Effector memory CD4-positive, alpha-beta T cell (primary cell): ENCODE measurements at places on chromosomes 16 and 17.

DNA sequence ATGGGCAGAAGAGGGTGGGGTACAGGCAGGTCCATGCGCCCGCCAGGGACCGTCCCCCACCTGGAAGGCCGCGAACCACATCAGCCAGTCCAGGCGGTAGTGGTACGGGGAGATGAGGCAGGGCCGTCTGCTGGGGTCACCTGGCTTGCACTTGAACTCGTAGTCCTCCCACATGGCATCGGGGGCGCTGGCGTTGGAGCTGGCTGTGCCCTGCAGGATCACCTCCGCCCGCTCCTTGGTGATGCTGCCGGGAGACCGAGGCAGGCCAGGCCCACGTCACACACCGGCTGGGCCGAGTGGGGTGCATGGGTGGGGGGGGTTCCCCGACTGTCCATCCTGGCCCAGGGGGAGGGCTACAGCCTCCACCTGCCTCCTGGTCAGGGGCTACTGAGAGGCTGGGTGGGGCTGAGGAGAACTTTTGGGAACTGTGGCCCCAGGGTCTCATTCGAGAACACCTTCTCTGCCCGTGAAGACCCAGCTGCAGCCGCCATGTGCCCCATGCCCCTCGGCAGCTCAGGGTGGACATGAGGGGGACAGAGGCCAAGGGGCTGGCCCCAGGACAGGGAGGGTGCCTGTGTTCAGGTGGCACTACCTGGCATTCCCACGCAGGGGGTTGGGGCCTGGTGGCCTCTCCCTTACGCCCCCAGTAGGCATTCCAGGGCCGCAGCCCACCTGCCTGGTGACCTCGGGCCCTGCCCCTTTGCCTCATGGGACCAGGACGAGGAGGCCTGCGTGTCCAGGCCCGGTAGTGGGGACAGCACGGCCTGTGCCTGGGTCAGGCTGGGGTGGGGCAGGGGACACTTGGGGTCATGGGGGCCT, 69.5 kb upstream of the GNG13 start:
- no peak for DNase-seq

GRCh38 chr17:55727920-55728319, 5.3 kb upstream of the TMEM100 start:
- no peak for DNase-seq

- no peak for DNase-seq
Measured at GRCh38 chr17:44776628-44777393, 18.0 kb downstream of the ADAM11 start.

DNA sequence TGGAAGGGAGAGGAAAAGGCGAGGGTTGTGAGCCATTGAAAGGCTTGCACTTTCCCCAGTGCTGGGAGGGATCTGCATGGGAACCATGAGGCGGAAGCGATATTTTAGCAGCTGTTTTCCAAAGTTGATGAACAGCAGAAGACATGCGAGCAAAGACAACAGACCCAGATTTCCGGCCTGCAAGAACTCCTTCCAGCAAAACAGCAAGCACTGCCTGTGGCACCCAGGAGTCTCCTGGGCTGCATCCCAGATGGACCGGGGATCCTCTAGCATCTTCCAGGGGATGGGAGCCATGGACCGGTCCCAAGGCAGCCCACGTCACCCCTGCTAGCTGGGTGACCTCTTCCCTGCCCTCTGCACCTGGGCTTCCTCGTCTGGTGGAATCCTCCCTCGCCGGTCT, 162.8 kb downstream of the IRF8 start:
- DNase-seq = no peak

DNA sequence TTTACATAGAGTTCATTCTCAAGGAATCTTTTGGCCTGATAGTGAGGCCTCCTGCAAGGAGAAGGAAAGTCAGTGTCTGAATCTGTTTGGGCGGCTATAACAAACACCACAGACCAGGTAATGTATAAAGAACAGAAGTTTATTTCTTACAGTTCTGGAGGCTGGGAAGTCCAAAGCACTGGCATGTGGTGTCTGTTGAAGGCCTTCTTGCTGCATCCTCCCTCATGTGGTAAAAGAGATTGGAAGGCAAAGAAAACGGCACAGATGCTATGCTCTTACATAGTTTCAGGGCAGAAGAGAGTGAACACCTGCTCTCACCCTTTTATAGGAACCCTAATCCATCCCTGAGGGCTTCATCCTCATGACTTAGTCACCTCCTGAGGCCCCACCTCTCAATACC, 31.2 kb upstream of the DNAJA2 start:
- DNase-seq = no peak

DNA sequence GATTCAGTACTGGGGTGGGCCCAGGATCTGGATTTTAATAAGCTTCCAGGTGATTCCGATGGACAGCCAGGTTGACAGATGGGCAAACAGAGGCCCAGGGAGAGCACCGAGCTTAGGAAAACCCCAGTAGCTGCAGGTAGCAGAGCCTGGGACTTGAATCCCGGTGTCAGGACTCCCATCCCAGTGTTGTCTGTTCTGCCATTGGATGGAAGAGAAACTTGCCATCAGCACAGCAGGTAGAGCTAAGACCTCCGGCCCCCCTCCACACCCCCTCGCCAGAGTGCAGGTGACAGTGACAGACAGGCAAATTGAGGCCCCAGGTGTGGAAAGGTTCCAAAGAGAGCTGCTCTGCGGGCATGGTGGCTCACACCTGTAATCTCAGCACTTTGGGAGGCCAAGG, 12.4 kb downstream of the KATNB1 start:
- no peak for DNase-seq

- DNase-seq = no peak
Measured at GRCh38 chr17:33990943-33991706, 264.0 kb upstream of the CCL2 start.

- no peak for DNase-seq
Measured at GRCh38 chr17:20961586-20961985, 81.2 kb downstream of the USP22 start.

DNA sequence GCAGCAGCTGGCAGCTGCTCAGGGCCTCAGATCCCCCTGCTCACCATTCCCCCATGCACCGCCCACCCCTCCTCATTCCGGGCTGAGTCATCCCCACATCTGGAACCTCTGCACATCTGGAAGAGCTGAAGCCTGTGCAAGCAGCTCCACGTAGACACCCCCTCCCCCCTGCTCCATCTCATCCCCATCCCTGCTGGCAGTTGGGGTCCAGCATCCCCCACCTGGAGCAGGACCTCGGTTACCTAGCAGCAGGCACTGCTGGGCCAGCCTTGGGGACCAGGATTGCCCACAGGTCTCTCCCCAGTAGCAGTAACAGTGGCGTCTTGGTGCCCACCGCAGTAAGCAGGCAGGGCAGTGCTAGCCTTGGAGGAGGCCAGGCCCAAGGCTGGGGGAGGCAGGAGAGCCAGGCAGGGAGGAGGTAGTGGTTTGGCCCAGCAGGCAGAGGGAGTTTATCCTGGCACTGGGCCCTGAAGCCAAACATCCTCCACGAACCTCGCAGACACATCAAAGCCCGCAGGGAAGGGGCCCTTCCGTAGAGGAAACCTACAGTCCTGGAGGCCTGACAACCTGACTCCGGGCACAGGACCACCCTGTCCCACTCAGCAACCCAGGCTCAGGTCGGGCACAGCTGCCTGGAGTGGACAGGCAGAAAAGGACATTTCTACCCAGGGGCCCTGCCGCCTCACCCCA, 7.7 kb upstream of the TMEM92 start:
- no peak for DNase-seq

GRCh38 chr17:17300624-17301568, 2.3 kb upstream of the NT5M start:
- no peak for DNase-seq

DNA sequence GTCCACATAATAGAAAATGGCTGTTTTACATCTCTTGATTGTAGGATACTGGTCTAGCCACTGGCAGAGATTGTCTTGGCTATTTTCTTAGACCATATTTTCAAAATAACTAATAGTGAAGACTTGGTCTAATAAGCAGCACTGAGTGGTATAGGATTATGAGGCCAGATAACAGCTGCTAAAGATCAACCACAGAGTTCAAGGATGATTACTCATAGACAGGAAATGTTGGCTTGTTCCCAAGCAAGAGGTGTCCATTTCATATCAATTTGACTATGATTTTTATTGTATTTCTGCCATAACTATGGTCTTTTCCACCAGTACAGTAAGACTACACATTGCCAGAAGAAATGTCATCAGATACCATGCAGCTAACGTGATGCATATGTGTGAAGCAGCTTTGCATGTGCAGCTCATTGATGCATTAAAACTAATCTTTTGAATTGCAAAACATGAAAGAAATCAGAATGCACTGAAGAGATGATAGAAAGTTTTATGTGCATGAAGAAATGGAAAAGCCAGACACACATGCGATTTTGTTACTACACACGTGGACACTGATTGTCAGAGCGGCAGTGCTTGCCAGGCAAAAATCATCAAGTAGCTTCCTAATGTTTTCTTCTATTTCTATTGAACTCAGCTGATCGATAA, 693.3 kb downstream of the CDH11 start:
- no peak for DNase-seq

DNA sequence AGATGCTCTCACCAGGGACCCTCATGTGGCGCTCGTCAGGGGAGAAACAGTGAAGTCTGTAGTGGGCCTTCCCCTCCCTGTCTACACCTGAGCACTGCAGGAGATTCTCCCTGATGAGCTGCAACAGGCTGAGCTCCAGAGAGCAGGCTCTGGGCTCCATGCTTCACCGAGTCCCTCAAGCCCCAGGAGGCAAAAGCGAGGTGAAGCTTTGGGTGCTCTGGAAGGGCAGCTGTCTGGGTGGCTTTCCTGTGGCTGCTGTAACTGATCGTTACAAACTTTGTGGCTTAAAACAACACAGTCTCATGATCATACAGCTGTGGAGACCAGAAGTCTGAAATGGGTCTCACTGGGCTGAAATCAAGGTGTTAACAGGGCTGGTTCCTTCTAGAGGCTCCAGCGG, 12.1 kb upstream of the CD300LD start:
- no peak for DNase-seq

DNA sequence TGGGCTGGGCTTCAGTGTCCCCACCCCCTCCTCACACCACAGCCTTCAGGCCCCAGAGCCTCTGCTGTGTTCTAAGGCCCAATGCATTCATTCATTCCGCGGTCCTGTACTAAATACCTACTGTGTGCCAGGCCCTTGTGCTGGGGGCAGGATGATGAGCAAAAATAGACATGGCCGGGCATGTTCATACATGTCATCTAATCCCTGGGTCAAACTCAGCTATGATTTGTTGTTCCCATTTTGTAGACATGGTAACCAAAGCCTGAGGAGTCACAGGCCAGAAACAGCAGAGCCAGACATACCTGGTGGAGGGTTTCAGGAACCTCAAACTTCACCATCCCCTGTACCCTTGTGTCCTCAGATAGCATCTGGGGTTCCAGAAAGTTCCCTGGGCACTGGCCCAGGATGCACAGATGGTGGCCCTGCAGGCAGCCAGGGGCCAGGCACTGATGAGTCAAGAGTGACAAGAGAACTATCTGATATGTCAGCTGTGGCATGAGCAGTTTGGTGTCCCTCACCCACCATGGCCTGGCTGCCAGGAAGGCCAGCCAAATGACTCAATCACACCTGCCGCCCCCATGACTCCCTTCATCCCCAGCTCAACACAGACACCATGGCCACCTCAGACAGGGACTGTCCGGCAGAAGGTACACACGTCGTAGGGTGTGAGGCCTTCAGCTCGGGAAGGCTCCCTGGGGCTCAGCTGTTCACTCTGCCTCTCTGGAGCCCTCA, 2.7 kb upstream of the RRAD start:
- DNase-seq = no peak

- no peak for DNase-seq
Measured at GRCh38 chr17:78342449-78343186, 17.3 kb downstream of the SOCS3 start.

GRCh38 chr17:77506371-77506991, 365.7 kb downstream of the SEC14L1 start:
- DNase-seq = no peak

DNA sequence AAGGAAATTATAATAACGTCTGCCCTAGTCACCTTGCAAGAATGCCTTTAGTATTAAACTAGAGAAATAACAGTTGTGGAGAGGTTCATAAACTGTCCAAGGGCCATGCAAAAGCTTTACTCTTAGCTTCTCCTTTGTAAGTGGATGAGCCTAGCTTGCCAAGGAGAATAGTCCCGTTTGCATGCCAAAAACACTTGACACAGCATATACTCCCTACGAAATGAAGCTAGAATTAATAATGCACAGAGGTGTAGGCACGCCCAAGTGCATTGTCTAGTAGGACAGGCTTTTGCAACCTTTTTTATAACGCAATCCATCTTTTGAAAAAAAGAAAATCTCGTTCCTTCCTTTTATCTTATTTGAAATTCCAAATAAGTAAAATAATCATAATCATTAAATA, 12.8 kb upstream of the CDRT4 start:
- no peak for DNase-seq

GRCh38 chr17:77923776-77924513, 34.6 kb upstream of the TNRC6C start:
- no peak for DNase-seq

- no peak for DNase-seq
Measured at GRCh38 chr16:76963614-76964315, 227.2 kb upstream of the MON1B start.

DNA sequence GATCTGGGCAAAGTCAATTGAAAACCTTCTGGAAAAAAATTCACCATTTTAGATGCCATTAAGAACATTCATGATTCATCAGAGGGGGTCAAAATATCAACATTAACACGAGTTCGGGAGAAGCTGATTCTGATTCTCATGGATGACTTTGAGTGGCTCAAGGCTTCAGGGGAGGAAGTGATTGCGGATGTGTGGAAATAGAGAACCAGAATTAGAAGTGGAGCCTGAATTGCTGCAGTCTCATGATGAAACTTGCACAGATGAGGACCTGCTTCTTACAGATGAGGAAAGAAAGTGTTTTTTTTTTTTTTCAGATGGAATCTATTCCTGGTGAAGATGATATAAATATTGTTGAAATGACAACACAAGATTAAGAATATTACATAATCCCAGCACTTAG, 12.9 kb downstream of the ITGAX start:
- no peak for DNase-seq

DNA sequence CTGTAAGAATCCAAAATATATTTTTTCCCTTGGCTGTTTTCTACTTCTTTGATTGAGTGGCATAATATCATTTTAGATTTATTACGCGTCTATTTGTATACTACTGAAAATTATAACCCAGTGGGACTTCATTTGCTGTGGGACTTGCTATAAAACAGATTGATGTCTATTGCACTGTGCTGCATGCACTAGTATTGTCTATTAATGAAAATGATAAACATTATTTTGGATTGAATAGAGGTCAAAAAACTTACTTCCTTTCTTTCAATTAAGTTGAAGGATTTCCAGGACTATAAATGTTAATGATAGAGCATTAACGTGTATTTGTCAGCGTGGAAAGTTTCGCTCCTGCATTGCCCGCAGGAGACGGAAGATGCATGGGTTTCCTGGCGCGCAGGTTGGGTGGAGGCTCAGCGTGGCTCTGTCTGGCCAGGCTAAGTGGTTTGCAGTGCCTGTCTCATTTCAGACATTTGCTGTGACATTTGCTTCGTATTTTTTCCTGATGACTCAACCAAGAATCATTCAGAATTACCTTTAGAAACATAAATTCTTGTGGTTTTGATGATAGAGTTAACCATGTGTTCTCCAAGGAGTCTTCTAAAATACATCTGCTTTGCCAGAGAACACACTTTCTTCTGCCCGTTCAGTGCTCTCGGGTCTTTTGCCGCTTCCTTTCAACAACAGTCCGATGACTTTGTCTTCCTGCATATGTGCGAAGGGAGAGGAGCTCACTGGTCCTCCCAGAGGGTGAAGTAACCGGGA, 216.7 kb downstream of the RPTOR start:
- peak; percentile 66 for DNase-seq
